Renal cortex interstitium (tissue), 15 donors: ENCODE measurements at places on chromosomes 7 and 10. TPM values are rescaled to one million over a fixed set of nuclear protein-coding genes. Genes with fewer than 3 reads are reported as not detected.
A peak's percentile ranks its signal among the peaks of the same experiment; 100 is the strongest.

DNA sequence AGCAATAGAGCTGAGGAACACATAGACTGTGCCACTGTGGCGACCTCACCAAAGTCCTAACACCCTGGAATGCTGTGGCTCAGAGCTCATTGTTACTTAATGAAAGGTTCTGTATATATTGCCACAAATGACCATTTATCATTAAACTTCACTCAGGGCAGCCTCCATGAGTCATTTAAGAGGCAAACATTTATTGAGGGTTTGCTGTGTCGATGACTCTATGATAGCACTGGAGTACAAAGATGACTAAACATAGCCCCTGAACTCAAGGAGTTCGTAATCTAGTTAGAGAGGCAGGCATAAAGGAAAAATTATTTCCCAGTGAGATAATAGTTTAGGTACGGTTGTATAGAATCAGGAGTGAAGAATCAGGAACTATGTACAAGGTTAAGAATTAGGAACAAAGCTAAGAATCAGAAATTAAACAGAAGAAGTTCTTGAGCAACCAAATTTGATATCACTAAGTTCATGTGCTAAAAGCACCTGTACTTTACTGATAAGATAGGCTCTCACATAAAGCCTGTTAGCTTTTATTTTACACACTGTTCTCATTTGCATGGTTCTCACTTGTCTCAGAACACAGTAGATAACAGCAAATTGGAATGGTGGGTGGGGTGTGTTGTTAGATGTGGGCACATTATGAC lies 7.9 kb downstream of the ENTPD7 start:
- no peak for DNase-seq

Gene SAMD9
- 6.4 TPM for polyA plus RNA-seq

Gene ZNF138
- polyA plus RNA-seq = 14.4 TPM

DNA sequence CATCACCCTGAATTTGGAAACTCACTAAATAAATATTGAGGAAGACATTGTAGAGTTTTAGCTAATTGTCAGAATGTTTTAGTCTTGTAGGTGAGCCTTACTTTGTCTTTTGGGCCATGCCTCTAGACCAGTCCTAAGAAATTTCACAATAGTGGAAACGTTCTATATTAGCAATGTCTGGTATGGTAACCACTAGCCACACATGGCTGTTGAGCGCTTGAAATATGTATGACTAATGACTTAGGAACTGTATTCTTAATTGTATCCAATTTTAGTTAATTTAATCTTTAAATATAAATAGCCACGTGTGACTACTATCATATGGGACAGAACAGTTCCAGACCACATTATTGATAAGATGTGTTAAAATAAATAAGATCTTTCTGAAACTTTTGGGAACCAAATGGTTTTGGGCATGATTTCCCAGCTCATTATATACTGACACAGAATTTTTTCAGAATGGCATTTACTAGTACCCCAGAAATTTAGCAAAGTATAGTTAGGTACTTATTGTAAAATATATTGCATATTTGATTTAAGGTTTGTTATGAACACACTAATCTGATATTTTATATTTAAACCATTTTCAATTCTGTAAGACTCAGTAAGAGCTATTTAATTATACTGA lies 95.0 kb downstream of the VPS50 start:
- no peak for DNase-seq

GRCh38 chr10:29239569-29240472 lies 49.0 kb upstream of the LYZL1 start:
- DNase-seq = no peak

DNA sequence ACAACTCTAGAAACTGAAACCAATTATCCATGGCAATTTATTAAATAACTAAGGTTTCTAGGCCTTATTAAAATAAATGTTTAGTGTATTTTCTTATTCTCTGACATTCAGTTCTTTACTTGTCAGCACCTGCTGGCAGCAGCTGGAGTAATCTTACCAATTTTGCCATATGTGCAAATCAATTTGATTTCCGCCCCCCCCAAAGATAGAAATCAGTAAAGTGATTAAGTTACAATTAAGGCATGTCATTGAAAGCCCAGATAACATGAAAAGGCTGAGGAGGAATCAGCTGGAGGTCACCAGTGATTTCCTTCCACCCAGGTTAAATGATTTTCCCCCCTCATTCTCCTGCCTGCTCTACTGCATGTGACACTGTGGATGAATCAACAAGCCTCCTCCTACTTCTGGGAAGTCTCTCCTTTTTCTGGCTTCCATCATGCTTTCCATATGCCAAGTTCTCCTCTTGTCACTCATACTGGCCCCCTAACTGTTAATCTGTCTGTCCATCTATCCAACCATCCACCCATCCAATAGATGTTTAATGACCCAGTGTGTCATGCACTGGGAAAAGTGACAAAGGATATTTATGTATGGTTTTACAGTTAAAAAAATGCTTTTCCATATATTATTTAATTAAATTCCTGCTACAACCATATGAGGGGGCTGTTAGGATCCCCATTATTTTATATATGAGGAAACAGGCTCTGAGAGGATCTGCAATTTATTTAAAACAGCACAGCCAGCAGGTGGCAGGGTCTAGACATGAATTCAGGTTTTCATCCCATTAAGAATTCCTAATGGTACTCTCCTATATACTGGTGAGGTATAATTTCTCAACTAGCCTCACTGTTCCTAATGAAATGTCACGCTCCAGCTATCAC lies 116.5 kb downstream of the ATXN7L1 start:
- DNase-seq = no peak

Gene NCF1
- 2.4 TPM for polyA plus RNA-seq

Gene MSS51
- 1.9 TPM for polyA plus RNA-seq

- DNase-seq = no peak
These were observed 671.1 kb upstream of the CELF2 start for GRCh38 chr10:10346390-10347150.

DNA sequence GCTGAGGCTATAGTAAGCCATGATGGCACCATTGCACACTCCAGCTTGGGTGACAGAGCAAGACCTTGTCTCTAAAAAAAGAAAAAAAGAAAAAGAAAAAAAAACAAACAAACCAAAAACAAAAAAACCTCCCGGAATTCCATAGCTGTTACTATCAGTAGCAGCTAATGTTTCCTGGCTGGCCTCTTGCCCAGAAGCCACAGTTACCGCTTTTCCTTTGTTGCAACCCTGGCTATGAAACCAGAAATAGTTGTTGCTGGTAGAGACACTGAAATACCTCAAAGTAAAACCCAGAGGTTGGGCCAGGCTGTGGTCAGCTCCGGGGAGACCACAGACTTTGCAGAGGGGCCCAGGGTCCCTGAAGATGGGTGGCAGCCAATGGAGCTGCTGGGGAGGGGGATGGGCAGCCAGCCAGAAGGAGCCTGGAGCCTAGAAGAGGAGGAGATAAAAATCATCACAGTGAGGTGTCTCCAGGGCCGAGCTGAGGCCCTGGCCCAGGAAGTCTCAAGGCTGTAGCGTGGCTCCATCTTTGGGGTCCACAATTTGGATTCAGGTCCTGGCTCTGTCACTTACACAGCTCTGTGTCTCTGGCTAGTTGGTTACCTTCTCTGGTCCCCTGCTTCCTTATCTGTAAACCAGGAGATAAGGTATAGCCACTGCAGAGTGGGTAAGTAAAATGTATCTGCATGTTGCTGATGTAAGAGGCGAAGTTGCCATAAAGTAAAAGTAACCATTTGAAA lies 3.4 kb upstream of the CHST12 start:
- DNase-seq = peak; percentile 60

DNA sequence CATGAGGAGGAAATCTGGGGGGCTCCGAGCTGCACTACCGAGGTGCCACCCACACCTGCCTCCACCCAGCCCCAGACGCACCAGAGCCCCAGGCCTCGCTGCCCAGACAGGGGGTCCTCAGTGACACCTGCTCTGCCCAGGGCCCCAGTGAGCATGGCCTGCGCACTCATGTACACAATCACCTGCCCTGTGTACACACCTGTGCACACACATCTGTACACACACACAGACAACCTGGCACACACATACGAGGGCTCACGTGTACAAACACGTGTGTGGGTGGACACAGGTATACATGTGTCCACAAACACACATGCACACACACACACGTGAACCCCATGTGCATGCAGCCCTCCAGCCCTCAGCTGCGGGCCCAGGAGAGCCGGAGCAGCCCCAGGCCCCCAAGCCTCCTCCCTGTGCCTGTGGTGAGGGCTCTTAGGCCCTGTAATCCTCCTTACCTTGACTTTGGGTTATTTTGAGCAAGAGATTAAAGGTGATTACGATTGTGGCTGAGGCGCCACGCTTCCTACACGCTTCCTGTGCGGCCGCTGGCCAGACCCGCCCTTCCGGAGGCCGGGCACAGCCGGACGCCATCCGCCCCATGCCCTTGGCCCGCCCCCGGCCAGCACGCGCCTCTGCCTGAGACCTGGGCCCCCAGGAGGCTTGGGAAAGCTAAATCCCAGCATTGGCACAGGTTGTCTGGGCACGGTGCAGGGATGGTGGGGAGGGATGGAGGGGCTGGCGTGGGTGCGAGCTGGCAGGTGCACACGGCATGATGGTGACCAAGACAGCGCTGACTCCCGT lies 71.9 kb downstream of the ELFN1 start:
- no peak for DNase-seq

GRCh38 chr7:127884066-127884559 lies 147.1 kb downstream of the LRRC4 start:
- DNase-seq = no peak

GRCh38 chr7:23184709-23185359 lies 3.0 kb downstream of the NUP42 start:
- no peak for DNase-seq

GRCh38 chr7:111732923-111733322 lies 170.6 kb upstream of the IMMP2L start:
- DNase-seq = no peak

DNA sequence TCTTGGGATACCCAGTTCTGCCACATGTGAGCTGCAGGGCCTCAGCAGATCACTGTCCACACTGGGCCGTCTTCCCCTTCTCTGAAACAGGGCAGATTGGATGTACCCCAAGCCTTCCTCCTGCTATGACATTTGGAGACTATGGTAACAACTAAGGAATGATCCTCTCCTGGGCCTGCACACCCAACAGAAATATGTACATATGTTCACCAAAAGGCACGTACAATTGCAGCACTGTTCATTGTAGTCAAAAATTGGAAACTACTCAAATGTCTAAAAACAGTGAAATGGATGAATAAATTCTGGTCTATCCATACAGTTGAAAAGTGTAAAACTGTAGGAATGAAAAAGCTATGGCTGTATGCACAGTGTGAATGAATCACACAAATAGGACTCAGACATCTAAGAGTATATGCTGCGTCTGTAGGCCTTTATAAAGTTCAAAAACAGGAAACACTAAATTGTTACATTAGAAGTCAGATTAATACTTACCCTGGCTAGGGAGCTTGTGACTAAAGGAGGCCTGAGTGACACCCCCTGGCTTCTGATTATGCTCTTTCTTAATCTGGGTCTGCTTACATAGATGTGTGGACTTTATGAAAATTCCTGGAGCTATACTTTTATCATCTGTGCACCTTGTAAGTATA lies 16.1 kb upstream of the XPNPEP1 start:
- DNase-seq = no peak

DNA sequence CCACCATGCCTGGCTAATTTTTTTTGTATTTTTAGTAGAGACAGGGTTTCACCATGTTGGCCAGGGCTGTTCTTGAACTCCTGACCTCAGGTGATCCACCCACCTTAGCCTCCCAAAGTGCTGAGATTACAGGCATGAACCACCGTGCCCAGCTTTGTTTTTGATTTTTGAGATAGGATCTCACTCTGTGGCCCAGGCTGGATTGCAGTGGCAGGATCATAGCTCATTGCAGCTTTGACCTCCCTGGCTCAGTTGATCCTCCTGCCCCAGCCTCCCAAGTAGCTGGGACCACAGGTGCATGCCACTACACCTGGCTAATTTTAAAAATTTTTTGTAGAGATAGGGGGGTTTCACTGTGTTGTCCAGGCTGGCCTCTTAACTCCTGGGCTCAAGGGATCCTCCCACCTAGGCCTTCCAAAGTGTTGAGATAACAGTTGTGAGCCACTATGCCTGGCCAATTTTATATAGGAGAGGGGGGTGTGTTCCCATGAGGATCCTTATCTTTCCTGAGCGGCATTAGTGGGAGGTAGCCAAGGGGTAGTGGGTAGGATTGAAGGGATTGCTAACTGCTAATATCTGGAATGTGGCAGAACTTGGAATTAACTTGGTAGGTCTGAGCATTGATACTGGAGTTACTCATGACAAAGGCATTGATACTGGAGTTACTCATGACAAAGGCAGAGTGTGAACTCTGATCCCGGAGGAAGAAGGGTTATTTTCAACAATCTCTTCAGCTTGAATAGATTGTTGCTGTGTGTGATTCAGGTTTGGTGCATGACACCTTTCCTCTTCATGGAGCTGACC lies 1.0 kb upstream of the NOLC1 start:
- no peak for DNase-seq

DNA sequence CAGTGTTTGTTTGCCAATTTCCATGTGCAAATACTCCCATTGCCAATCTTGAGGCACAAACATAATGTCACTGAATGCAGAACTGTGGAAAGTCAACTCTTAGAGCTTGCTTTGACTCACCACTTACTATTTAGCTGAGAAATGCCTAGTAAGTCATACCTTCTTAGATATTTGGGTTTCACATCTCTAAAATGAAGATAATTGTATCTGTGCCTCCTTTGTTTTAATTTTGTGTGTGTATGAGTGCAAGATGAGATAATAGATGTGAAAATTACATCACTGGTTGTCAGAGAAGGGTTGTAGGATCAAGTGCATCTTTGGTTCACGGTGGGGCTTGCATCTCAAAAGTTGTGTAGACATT lies 407.5 kb downstream of the INHBA start:
- no peak for DNase-seq

GRCh38 chr7:105951597-105951996 lies 11.5 kb upstream of the CDHR3 start:
- no peak for DNase-seq

DNA sequence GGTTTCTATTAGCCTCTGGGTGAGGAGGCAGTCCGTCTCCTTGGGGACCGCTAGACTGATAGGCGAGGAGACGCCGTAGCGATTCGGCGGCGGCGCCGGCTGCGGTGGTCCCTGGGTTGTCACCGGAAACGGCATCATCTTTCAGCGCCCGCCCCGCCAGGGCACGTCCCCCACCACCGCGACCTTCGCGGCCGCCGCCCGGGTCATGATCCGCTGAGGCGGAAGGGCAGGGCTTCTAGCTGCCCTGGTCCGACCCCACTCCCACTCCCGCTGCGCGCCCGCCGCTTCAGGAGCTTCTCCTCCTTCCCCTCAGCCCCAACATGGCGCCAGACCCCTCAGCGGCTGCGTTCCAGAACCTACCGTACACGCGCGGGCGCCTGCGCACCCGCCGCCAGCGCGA lies at the start of gene PAPOLB:
TSS of gene PAPOLB (minus strand) at position 358 of the 400 bp plus-strand sequence. CDS start at position 138, 220 bp downstream.
- DNase-seq = no peak

Gene GIMAP6
- polyA plus RNA-seq = 13.0 TPM
